Activated T-cell treated with anti-CD3 and anti-CD28 coated beads for 48 hours (primary cell): ENCODE measurements at places on chromosomes 6 and 20.

- no peak for DNase-seq
These were observed 26.4 kb upstream of the MEI4 start for GRCh38 chr6:77626426-77626825.

- no peak for DNase-seq
These were observed 1.0 kb upstream of the LY6G6D start for GRCh38 chr6:31713991-31714684.

- no peak for DNase-seq
These were observed 512.1 kb downstream of the QKI start for GRCh38 chr6:163926642-163927041.

GRCh38 chr20:47524015-47524784, 22.5 kb downstream of the NCOA3 start:
- no peak for DNase-seq

- DNase-seq: no peak
These were observed 86.9 kb downstream of the SNX5 start for GRCh38 chr20:17881741-17882064.

GRCh38 chr6:81241126-81242041, 511.1 kb downstream of the TENT5A start:
- no peak for DNase-seq

DNA sequence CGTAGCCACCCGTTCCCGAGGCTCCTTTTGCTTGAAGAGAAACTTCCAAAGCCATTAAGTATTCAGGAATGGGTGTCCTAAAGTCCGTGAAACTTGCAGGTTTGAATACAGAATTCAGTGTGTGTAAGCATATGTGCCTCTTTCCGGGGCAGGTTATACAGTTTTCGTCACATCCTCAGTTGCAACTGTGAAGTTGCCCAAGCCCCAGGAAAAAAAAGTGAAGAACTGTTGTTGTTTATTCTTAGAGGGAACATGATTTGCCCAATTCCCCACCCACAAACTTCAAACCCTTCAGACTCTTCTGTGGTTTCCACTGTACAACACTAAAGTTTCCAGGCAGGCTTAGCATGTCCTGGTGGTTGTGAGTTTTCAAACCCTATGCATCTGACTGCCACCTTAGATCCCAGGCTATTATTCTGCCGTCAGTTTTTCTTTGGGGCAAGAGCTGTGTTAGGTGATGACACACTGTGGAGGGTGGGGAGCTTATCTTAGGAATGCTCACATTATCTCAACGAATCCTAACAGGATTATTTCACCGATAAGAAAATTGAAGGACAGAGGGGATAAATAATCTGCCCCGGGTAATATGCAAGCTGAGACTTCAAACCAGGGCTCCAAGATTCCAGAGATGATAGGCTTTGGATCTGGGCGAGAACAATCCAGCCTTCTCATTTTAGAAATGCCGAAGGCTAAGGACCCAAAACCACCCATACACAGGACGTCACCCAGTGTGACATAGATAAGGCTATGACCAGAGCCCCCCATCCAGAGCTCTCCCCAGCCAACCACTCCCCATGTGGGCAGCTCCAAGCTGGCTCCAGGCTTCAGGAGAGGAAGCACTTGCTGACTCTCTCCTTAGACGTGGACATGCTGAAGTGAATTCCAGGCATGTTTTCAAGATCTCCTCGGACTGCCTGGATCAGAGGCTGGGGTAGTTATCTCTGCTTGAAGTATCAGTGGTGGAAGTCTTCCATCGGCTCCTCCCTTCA, 81.7 kb upstream of the AFDN start:
- DNase-seq: no peak

- no peak for DNase-seq
These were observed 44.3 kb downstream of the MARCKS start for GRCh38 chr6:113901482-113901881.

GRCh38 chr6:3340894-3341293, 82.1 kb downstream of the PSMG4 start:
- no peak for DNase-seq

DNA sequence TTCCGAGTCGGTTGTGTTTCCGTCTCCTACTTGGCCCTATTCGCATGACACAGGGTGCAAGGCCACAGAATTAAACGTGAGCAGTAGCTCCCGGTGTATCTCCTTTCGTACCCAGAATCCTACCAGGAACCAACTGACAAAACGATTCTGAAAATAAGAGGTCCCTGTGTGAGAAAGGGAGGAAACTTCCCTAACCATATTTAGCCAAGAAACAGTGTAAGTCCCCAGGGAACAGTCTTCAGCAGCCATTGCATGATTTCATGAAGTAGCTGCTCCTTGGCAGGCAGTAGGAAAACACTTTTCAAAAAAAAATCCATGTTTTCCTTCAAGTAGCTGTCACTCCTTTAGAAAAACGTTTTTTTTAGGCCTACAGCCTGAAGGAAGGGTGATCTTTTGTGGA, 46.9 kb downstream of the PDE10A start:
- no peak for DNase-seq

- no peak for DNase-seq
These were observed 1.4 kb upstream of the BTN3A1 start for GRCh38 chr6:26400626-26401025.

DNA sequence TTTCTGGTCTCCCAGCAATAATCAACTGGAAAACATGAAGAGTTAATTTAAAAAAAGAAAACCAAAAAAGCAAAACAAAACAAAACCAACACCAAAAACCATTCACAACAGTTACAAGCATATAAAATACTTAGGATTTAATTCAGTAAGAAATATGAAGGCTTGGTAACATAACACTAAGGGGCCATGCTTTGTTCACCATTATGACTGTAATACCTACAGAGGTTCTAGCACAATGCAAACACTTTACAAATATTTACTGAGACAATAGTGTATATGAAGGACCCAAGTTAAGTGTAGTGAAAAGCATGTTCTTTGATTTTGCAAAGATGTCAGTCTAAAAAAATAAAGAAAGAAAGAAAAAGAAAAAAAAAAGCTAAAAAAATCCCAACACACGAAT, 109.8 kb upstream of the EMILIN3 start:
- DNase-seq: no peak

GRCh38 chr6:19812512-19813119, 24.6 kb upstream of the ID4 start:
- no peak for DNase-seq

DNA sequence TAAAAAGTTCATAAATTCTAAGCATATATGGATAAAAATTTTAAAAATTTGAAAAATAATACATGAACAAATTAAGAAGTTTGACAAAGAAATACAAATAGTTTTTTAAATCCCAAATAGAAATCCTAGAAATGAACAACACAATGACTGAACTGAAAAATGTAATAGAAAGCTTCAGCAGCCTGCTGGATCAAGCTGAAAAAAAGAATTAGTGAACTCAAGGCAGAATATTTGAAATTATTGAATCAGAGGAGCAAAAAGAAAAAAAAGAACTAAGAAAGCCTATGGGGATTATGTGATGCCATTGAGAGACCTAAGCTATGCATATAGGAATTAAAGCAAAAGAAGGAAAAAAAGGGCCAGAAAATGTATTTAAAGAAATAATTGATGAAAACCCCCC, 39.9 kb upstream of the TFB1M start:
- DNase-seq: no peak
